K562 (cell line): ENCODE measurements at places on chromosomes 11 and 22. TPM values are rescaled to one million over a fixed set of nuclear protein-coding genes. Genes with fewer than 3 reads are reported as not detected.
A peak's percentile ranks its signal among the peaks of the same experiment; 100 is the strongest.

Gene SAA1
- total RNA-seq = 6.3 and 6.7 TPM in 2 replicates

DNA sequence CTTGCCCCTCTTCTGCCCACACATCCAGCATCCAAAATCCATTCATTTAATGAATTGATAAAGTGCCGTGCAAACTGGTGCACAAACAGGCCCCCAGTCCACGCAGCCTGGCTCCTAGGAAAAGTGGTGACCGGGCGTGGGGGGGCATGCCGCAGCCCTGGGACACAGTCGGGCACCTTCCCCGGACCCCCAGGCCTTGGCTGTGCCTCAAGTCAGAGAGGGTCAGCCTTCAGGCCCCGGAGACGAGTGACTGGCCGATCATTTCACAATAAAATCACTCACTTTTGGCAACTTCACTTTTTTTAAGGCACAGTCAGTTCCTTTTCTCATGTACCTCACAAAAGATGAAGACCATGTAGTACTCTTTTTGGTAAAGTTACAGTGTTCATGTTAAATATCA lies 8.0 kb downstream of the CDPF1 start:
- no peak for DNase-seq

Gene OR4C5
- not detected in 2 replicates for total RNA-seq

Gene DPP3
- 59.4 and 66.3 TPM in 2 replicates for total RNA-seq

GRCh38 chr11:85044911-85045310 lies 582.2 kb downstream of the DLG2 start:
- no peak for DNase-seq

Gene OR5P2
- not detected in 2 replicates for total RNA-seq

DNA sequence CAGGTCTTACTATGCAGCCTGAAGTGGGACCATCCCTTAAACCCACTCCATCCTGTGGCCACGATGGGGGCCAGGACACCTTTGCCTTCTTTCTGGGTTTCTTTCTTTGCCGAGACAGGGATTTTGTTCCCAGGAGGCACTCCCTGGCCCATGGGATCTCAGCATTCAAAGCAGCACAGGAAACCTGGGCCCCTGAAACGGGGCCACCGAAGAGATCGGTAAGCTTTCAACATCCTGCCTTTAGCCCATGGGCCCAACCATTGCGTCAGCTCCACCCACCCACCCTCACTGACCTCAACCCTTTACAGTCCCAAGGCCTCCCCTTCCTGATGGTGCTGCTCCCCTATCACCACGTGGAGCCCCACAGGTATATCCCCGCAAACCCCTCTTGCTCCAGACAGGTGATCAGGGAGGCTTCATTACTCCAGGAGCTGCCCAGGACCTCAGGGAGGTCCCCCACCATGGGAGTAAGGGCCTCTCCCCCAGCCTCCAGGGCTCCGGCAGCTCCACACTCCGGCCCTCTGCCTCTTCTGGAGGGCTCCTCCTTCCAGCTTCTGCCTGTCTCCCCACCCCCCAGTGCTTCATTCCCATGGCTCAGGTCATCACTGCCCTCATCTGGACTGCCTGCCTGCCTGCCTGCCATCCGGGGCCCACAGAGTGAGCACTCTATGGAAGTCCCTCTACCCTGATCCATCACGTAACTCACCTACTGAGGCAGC lies 42.0 kb upstream of the TUB start:
- no peak for DNase-seq

Gene OR10AG1
- total RNA-seq = not detected in 2 replicates

- DNase-seq = peak; percentile 14
Observed at GRCh38 chr11:61833926-61834277, 5.8 kb downstream of the FADS2 start.

Gene CASP4
- 0.27 and 1.2 TPM in 2 replicates for total RNA-seq

DNA sequence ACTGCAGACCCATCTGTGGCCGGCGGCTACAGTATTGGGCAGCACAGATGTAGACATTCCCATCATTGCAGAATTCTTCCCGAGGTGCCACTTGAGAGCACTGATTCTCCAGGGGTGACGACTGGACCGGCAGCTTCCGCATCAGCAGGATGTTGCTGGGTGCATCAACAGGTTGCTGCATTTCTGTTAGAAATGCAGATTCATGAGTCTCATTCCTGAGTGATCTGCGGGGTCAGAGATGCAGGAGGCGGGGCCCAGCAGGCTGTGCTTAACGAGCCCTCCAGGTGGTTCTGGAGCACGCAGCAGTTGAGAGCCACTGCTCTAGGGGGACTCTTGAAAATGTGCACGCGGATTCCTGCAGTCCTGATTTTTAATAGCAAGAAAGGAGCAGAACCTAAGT lies 321.8 kb downstream of the TBC1D22A start:
- no peak for DNase-seq

DNA sequence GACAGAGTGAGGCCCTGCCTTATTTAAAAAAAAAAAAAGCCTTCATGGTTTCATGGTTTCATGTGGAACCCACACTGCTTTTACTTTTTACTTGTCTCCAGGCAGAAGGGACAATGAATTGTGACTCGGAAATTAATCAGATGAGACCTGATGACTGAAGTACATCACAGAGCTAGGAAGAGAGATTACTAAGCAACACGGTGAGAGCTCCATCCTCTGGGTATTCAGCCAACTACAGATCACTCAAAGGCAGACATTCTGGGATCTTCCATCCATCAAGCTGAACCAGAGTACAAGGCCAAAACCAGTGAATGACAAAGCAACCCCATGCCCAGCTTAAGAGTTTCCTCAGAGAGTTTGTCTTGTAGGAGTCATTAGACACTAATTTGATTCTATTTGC lies 433.2 kb downstream of the SOX6 start:
- no peak for DNase-seq

DNA sequence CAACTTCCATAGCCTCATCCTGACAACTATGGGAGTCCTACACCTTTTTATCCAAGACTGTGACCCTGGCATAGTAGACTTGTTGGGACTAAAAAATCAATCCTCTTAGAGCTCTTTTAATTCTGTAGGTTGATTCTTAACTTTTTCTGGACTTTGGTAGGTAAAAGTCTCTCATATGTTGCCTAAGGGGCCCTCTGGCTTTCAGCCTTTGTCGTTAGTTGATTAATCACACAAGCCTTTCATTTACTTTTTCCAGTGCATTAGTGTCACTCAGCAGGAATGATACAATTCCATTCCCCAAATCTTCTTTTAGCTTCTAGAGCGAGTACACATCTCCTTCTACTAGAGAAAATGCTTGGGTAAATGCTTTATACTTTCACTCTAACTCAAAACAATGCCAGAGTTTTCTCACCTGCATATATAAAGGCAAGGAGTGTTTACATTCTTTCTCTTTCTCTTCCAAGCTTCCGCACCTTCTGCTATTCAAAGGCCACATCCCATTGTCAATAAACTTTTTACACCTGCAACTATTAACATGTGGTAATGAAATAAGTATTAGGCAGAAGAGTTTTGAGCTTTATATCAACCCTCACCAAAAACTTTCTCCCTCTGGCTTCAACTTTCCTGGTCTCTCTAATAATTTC lies 516.6 kb downstream of the FAM181B start:
- DNase-seq = no peak

DNA sequence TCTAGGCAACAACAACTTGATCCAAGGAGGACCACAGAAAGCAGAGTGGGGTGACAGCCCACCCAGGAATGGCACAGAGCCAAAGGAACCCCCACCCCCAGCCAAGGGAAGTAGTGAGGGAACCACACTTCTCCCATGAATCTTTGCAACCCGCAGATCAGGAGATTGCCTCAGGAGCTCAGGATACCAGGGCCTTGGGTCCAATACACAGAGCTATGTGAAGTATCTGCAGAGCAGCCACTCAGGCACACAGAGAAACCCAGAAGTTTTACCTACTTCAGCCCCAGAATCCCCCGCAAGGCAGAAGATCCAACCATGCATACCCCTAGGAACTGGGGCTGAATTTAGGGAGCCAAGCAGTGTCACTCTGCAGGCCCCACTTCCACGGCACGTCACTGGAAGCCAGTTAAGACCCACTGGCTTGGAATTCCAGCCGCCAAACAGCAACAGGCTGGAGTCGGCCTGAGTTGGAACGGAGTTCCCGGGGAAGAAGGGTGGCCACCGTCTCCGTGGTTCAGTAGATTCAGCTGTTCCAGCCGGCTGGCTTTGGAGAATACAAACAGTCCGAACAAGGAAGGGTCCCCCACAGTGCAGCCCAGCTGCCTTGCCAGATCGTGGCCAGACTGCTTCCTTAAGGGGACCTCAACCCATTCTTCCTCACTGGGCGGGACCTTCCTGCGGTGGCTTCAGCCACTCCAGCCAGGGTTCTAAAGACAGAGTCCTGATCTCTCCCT lies 174.1 kb downstream of the TTC28 start:
- DNase-seq = no peak

DNA sequence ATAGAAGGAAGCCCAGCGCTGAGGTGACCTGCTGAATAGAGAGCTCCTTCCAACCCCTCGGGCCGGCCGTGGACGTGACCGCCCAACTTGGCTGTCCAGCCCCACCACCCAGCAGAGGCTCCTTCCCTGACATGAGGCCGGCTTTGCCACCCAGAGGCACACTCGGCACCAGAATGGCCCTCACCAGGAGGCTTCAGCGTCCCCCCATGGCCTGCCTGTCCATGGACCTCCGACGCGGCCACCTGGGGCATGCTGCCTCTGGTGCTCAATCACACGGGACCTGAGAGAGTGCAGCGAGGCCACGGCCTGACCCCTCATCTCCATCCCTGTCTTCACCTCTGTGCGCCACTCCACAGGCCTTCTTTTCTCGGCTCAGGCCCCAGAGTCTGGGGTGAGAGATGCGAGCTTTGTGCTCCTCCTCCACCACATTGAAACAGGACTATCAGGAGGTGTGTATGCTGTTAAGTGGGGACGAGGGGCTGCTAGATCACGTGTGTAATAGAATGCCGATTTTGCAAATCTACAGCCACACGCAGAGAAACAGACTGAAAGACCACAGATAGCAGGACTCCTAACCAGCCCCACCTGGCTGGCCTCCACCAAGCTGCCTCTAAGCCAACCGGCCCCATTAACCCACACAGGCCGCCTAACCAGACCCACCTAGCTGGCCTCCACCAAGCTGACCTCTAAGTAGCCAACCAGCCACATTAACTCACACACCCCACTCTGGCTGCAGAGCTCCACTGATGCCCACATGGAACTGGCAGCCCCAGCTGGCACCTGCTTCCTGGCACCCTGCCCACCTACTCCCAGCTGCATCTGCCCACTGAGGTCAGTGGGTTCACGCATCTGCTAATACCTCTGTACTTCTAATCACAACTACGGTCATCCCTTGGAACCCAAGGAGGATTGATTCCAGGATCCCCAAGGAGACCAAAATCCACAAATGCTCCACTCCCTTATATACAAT lies 20.7 kb downstream of the LINC01488 start:
- DNase-seq = no peak

DNA sequence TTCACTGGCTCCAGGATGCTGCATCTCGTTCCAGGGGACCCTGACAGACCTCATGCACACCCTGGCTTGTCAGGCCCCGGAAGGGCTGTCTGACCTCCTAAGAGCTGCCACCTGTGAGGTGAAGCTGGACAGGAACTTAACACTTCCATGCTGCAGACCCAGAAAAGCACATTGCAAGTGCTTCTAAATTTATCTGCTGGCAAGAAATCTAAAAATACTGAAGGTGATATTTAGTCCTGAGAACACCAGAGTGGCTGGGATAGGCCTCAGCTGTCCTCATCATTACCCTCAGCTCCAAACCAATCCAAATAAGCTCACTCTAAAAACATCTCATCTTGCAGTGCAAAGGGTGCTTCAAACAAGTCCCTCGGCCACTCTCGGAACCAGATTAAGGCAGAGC lies 46.7 kb downstream of the ABTB2 start:
- no peak for DNase-seq

GRCh38 chr11:120938260-120938659 lies 85.6 kb upstream of the TBCEL start:
- DNase-seq = no peak

- DNase-seq = no peak
Observed at GRCh38 chr11:10639350-10639749, 54.2 kb downstream of the IRAG1 start.

GRCh38 chr11:7019500-7020182 lies 505 bp downstream of the ZNF214 start:
- DNase-seq = no peak

Gene MS4A15
- not detected in 2 replicates for total RNA-seq
